ENCODE measurements at places on chromosomes 3 and 15.

DNA sequence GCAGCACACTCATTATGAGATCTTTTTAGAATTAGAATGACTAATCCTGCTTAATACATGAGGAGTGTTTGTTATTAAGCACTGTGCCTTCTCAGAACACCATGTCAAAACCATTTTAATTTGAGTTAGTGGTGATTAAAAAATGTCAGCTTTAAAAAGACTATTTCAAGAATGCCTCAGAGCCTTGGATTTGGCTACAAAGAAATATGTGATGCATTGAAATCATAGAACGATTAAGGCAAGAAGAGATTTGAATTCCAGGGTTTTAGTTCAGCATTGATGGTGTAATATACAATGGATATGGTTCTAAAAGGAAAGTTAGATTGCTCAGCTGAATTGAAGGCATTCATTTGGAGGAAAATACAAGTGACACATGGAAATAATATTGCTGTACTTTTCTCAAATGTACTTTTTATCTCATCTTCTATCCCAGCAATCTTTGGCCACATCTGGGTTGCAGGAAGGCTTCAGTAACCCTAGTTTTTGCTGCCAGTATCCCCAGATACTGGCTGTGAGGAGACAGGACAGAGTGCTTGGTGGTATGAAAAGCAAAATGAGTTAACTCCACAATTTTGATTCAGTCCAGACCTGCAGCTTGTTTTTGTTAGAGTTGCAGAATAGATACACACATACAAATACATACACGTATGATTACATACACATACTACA is 303.8 kb downstream of the CLSTN2 start:
- DNase-seq: no peak

- no peak for DNase-seq
Observed at GRCh38 chr3:140341203-140341602, 336.7 kb upstream of the TRIM42 start.

DNA sequence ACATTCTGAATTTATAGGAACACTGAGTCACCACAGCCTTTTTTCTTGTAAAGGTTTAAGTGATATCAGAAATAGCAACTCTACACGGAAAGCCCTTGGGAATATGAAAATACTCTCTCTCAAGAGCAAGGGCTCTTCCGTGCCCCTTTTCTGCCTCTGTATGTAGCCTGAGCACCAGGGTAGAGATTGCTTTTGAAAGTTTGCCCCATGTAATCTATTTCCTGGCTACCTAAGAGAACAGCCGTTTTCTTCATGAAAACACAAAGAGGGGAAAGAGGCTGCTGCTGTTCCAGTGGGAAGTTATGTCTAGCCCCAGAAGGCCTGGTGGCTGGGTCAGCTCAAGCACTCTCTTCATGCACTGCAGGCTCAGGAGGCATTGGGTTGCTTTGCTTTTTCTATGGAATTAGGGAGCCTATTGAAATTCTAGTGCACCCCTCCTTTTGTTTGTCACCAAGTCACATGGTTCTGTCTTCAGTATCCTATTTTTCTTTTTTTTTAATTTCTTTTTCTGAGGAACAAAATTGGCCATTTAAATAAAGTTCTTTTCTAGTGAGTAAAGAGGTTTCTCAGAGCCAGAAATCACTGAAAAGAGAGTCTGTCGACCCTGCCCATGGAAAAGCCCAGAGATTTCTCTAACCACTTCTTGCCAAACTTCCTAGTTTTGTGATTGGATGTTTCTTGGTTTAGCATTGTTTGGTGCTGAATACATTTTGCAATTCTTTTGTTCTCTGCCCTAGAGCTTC is 39.5 kb downstream of the TIGIT start:
- no peak for DNase-seq

DNA sequence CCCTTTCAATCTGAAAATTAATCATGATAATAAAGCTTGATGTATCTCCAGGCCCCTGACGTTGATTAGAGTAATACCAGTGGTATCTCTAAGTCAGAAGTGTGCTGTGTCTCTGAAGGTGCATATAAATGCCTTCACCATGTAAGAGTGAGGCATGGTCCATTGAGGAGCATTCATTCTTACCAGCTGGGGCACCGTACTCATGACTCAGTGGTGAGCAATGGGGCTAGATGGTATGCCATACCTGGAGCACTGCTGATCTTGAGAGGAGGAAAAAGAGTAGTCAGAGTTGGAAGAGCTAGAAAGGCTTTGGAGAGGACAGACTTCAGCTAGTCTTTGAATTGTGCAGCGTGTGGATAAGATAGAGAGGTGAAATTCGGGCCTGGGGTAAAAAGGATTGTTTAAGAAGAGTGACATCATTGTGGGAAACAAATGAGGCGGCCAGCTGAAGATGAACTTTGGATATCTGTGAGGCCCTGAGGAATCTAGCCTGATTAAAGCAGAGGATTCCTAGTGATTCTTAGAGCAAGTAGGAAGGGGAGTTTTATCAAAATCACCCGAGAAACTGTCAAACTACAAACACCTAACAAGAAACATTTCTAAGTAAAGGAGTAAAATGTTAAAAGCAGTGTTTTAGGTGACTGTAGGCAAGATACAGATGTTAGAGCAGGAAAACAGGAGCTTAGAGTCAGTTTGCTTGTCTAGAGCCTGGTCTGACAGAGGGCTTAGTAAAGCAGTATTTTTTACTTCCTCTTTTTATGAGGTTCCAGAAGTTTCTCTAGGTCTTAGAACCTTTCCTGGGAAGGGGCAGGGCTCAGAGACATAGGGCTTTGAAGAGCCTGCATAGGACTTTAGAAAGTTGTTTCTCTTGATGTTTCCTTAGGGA is 13.6 kb downstream of the TMOD3 start:
- DNase-seq: no peak

- no peak for DNase-seq
Observed at GRCh38 chr3:62277986-62278385, 95.4 kb downstream of the FEZF2 start.

GRCh38 chr3:146664403-146664802 is 59.3 kb upstream of the PLSCR5 start:
- DNase-seq: no peak

- DNase-seq: no peak
Observed at GRCh38 chr3:9867106-9867505, 12.9 kb downstream of the CIDEC start.

- DNase-seq: no peak
Observed at GRCh38 chr3:57079474-57079831, 19.0 kb downstream of the SPATA12 start.

GRCh38 chr3:77207753-77208152 is 167.9 kb downstream of the ROBO2 start:
- no peak for DNase-seq

GRCh38 chr3:107767897-107768605 is 245.3 kb downstream of the BBX start:
- no peak for DNase-seq

DNA sequence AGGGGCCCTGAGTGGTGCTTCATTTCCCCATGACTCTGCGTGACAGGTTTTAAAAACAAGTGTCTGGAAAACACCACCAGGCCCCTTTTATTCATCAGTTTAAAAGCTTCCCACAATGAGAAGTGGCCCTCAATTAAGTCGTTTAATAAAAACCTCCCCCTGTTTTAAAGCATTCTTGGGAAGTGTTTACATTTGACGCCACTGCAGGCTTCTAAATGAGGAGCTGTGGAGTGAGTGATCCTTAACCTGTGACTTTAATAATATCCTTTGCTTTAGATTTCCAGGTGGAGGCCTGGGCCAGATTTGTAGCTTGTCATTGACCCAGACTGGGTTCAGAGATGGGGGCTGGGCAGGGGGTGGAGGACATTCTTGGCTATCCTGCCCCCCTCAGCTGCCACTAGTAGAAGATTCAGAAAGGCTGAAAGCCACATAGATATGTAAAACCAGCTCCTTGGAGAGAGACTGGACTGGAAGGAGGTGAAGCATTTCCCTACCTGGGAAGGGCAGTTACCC is 11.3 kb downstream of the CGNL1 start:
- DNase-seq: no peak

- DNase-seq: no peak
Observed at GRCh38 chr15:100661156-100661555, 58.8 kb downstream of the ASB7 start.

GRCh38 chr3:190429681-190430080 is 20.0 kb downstream of the TMEM207 start:
- no peak for DNase-seq

- DNase-seq: no peak
Observed at GRCh38 chr3:95923496-95924210, 890.7 kb upstream of the EPHA6 start.

- DNase-seq: no peak
Observed at GRCh38 chr3:10438902-10439610, 66.3 kb downstream of the ATP2B2 start.

DNA sequence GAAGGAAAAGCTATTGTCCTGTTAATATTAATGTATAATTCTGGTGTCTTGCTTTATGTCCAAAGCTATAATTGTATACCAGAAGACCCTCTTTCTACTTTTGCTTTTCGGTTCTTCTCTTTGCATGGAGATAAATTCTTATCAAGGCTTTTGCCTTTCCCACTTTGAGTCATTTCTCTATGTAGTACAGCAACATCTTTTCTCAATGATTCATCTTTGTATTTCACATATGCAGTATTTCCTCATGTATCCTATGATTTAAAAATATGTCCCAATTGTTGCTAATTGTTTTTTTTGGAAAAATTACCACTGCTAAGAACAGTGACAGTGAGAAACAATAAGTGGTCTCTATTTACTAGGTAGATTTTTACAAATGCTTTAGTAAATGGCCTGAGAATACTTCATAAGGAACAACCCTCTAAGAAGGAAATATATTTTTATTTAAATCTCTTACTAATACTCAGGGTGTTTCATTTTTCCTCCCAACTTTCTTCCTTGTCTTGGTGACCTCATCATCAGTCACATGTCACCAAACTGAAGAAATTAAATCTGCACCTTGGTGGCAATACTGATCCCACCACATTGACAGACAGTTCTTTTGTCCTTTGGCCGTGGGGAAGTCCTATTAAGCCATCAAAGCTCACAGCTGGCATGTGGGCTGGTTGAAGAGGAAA is 290.6 kb downstream of the SATB1 start:
- DNase-seq: no peak
